AG09319 (cell line): ENCODE measurements at places on chromosomes 11 and 22.

DNA sequence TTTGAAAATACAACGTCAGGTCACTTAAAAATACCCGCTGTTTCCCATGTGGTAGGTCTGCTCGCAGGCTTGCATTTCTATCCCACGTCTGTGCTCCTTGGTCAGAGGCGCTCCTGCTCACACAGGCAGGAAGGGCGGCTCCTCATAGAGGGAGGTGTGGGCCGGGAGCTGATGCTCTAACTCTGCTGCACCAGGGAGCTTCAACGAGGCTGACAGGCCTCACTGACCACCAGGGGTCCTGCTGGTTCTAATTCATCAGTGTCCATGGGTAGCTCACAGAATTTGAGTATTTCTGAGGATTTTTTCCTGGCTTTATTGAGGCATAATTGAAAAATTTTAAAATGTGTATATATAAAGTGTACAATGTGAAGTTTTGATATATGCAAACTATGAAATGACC is 68.5 kb downstream of the PIWIL3 start:
- no peak for DNase-seq

- DNase-seq, result no peak
These were observed 82.8 kb downstream of the FLI1 start for GRCh38 chr11:128776424-128777284.

GRCh38 chr11:117992620-117993019 is 6.4 kb downstream of the IL10RA start:
- no peak for DNase-seq

DNA sequence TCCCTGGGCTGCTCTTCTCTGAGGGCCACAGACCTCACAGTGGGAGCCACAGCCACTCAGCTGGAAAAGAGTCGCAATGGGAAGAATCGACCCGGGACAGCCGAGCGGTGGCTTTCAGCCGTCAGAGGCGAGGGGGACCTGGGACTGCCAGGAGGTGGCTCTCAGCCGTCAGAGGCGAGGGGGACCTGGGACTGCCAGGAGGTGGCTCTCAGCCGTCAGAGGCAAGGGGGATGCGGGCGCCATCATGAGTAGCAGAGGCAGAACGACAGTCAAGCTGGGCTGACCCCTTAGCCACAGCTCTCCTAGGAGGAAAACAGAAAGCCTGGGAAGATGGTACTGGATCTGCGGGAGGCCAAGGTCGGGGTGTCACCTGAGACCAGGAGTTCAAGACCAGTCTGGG is 14.9 kb upstream of the MUC2 start:
- no peak for DNase-seq

DNA sequence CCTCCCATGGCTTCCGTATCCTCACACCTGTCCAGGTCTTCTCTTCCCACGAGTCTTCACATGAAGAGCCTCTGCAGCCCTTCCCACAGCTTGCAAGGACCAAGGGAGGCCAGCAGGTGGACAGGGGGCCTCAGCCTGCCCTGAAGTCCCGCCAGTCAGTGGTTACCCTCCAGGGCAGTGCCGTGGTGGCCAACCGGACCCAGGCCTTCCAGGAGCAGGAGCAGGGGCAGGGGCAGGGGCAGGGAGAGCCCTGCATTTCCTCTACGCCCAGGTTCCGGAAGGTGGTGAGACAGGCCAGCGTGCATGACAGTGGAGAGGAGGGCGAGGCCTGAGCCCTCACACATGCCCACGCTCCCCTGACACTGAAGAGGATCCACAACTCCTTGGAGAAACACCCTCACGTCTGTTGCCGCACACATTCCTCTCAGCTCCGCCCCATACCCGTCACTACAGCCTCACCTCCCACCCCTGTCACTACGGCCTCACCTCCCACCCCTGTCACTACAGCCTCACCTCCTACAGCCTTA is 8.3 kb downstream of the SSH3 start:
- no peak for DNase-seq

DNA sequence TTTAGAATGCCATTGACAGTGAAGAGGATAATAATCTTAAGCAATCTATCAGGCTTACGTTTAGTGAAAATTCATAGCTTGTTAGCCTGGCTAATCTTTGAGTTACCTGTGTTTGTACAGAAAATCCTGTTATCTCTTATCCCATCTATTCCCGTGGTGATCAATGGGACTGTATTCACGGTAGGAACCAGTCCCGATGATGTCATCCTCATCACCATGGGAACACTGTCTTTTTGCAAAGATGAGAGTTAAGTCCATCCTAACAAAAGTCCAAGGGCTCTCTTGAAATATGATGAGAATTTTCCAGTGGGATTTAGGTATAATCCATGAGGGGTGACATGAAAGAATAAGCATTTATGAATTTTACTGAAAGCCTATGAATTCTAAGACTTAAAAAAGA is 762.2 kb downstream of the ETS1 start:
- no peak for DNase-seq

- no peak for DNase-seq
These were observed 140.3 kb downstream of the GRIK4 start for GRCh38 chr11:120651836-120652235.

GRCh38 chr11:106879832-106880546 is 138.3 kb downstream of the GUCY1A2 start:
- DNase-seq, result no peak

GRCh38 chr22:43625242-43625641 is 186.9 kb downstream of the EFCAB6 start:
- DNase-seq, result no peak

DNA sequence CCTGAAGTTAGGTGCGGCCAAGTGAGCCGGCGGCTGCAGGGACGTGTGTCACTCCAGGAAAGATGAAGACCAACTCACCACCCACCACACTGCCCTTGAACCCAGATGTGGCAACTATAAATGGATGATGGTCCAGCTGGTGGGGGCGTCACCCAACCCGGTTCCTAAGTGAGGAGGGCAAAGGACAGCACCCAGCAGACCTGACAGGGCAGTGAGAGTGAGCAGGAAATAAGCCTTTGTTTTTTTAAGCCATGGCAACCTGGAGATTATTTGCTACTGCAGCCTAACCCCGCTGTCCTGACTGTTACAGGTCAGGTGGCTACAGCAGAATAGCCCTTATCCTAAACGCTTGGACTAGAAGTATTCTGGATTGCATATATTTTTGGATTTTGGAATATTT is 228.9 kb downstream of the CTTN start:
- no peak for DNase-seq

DNA sequence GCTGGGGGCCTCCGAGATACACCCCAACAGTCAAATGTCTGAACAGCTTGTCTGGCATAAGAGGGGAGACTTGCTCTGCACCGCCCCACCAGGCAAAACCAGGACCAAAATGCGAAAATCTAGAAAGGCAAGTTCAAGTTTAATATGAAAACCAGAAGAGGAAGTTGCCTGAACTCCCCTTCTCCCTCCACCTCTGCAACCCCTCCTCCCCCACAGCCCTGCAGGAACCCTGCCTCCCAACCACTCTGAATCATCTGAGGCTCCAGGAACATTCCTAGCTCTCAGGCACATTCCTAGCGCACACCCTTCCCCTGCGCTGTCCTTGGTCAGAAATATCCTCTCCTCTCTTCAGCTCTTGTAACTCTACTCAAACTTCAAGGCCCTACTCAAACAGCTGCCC is 36.7 kb downstream of the ISX start:
- DNase-seq, result no peak

GRCh38 chr11:58058276-58059006 is 27.7 kb downstream of the OR6Q1 start:
- no peak for DNase-seq

DNA sequence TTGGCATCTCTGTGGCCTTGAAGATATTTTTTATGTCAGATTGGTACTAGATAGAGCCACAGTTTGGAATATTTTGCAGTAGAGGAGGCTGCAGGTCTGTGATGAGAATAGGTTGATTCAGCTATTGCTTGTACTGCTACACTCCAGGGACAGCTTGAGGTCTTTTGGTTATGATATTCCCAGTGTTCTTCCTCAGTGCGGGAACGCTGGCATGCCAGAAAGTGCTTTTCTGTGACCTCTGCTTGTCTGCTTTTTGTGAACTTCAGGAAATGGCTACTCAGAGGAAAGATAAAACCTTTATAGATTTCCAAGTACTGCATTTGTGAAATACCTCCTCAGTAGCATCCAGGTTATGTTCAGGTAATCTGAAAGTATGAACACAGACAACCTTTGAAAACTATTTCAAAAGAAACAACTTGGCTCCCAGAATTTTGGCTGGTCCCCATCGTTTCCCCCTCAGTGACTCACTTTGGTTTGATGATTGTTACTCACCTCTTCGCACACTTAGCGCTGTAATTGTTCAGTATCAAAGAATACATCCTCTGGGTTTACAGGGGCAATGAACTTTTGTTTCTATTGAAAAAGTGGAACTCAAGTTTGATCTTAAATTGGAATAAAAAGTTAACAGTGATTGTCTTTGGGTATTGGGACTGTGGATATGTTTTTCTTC is 191.4 kb downstream of the HIPK3 start:
- no peak for DNase-seq
